T-helper 1 cell (primary cell): ENCODE measurements at places on chromosomes 12 and 14.
A peak's percentile ranks its signal among the peaks of the same experiment; 100 is the strongest.

DNA sequence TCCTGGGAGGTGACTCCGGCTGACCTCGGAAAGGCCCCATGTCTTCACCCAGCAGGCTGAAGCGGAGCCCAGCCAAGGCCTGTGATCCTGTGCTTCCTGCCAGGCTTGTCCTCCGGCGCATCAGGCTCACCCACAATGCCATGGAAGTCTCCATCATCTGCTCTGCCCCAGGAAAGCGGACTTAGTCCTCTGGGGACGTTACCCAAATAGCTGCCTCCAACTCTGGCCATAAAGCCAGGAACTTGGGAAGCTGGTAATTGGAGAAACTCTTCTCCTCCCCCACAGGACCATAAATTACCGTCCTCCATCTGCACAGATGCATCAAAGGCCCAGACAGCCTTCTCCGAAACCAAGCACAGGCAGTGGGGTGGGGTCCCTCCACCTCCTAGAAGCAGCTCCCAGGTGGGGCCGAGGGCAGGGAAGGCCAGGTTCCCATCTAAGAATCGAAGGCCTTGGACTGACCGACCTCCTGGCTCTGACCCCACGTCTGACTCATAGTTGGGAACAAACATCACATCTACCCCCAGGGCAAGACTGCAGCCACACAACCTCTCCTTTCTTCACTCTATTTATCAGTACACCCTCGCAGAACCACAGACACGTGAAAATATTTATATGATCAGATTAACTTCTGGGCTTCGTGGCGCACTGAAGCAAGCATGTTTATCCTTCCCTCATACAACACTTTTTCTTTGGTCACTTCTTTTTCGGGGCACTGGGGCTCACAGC lies 56.4 kb downstream of the PITPNM2 start:
- no peak for DNase-seq

DNA sequence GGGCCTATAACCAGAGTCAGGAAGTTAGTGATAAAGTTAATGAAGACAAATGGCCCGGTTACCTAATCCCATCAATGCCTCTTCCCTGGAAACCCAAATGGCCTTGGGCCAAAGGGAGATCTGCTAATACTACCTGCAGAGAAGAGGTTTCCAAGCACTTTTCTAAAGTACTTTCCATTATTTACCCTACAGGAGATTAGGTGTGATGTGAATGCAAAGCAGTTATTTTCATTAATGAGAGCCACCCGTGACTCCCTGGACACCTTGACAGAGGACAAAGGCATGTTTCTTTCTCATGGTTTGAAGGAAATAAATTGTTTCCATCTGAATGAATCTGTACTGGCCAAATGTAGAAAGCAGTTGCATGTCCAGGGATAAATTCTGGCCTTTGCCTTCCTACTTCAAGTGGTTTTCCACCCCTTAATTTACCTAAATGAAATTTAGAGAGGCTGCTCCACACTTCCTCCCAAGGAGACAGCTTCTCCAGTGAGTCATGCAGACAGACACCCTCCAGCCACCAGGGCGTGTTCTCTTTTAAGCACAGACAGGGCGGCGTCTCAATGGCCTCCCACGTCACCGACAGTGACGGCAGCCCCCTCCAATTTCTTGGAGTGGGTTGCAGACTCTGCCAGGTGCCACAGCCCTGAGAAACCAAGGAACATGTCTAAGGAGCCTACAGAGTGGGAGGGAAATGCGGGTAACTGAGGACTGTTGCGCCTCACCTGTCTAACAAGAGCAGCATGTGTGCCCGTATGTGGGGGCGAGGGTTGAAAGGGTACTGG lies 43.9 kb upstream of the GNPNAT1 start:
- no peak for DNase-seq

GRCh38 chr12:68403711-68404110 lies 71.5 kb upstream of the MDM1 start:
- no peak for DNase-seq

DNA sequence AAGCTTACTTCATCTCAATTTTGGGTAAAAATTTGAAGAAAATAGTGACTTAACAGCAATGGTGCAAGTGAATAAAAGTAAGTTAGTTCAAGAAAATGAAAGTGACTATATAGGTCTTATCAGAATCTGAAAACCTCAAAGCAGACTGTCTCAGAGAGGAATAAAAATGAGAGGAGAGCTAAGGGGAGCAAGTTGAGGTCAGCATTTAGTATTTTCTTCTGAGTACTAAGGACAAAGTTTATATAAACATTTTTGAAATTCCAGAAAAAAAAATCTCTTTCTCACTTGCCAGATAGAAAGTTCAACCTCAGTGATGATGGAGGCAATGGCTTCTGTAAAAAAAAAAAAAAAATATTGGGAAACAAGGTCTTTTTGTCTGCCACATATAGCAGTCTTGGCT lies 414.1 kb downstream of the NPAS3 start:
- no peak for DNase-seq

DNA sequence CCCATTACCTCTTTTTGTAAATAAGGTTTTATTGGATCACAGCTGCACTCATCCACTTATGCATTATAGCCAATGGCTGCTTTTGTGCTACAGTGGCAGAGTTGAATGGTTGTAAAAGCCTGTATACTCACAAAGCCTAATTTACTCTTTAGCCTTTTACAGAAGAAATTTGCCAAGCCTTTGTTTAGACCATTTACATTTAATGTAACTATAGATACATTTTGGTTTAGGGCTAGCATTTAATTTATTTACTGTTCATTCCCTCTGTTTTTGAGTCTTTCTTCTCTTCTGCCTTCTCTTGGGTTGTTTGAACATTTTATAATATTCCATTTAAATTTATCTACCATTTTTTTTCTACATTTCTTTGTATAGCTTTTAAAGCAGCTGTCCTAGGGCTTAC lies 217.1 kb upstream of the AMIGO2 start:
- DNase-seq: no peak

- peak; percentile 14 for DNase-seq
Observed at GRCh38 chr12:98424726-98425401, 90.5 kb upstream of the TMPO start.

DNA sequence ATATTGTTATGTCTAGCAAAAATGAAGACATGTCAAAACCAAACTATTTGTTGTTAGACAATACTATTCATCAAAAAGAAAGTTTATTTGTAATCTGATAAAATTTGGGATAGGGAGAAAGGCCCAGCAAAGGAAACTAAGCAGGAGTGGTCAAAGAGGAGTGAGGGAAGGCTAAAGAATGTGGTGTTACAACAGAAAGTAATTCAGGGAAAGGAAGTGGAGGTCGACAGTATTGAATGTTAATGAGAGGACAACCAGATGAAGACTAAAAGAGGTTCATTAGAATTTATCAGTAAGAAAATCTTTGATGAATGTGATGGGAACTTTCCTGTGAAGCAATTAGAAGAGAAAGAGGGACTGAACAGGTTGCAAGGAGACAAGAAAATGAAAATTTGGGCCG lies 33.9 kb downstream of the PLCZ1 start:
- DNase-seq: no peak

GRCh38 chr14:60651086-60651795 lies 2.0 kb upstream of the SIX1 start:
- DNase-seq: no peak

GRCh38 chr12:55362675-55363074 lies at the start of gene OR6C75:
OR6C75 (plus strand) TSS chr12:55362975; CDS start chr12:55365111, 2,136 bp downstream.
- DNase-seq: no peak

- no peak for DNase-seq
Observed at GRCh38 chr14:33968722-33969121, 17.8 kb upstream of the EGLN3 start.

GRCh38 chr12:26001530-26001929 lies 43.0 kb downstream of the RASSF8 start:
- no peak for DNase-seq

DNA sequence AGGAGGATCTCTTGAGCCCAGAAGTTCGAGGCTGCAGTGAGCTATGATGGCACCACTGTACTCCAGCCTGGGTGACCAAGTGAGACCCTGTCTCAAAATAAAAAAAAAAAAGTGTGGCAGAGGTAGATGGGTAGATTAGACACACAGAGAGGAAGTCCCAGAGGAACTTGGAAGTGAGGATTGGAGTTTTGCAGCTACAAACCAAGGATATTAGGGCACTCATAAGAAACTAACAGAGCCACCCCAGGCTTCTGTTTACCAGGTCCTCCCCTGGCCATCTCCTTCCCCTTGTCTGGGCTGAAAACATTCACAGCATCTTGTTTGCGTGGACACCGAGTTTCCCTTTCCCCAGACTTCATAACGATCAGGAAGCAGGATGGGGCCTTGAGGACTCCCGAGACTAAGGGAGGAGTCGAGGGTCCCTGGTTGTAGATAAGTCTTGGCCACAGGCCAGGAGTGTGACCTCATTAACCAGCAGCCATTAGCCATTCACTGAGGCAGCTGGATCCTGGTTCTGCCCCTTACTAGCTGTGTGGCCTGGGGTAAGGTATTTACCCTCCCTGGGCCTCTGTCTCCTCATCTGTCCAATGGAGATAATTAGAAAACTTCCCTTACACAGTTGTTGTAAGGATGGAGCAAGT lies 2.1 kb downstream of the MAP1LC3B2 start:
- DNase-seq: no peak

GRCh38 chr12:120249875-120250795 lies 15.4 kb downstream of the PXN start:
- DNase-seq: peak; percentile 15

GRCh38 chr14:55625481-55625880 lies 45.5 kb downstream of the KTN1 start:
- no peak for DNase-seq

GRCh38 chr14:29454026-29454693 lies 473.5 kb downstream of the PRKD1 start:
- DNase-seq: no peak

DNA sequence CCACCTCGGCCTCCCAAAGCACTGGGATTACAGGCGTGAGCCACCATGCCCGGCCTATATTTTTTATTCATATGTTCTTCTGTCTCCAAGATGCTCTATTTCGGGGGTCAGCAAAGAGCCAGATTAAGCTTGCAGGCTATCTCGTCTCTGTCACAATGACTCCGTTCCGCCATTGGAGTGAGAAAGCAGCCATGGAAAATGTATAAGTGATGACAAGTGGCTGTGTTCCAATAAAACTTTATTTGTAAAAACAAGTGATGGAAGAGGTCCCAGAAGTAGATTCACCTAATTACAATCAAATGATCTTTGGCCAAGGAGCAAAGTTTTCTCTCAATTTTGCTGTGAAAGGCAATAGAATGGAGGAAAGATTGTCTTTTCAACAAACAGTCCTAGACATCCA lies 342.6 kb downstream of the MED13L start:
- DNase-seq: no peak

- DNase-seq: peak; percentile 47
Observed at GRCh38 chr12:121697093-121697698, 15.4 kb upstream of the TMEM120B start.

DNA sequence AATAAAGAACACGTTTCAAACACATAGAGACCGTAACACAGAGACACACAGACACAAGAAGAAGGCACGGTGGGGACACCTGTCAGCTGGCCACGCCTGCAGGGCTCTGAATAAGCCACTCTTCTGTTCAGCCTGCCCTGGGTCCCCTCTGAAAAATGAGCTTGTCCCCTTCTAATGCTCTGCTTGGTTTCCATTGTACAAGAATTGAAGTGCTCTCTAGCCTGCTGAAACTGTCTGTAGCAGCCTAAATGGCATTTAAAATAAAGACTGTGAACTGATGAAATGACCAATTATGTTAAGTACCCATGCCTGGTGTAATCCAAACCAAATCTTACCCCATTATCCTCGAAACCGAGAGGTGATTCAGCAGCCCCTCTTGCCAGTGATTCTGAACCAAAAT lies 139.8 kb downstream of the FOXN3 start:
- no peak for DNase-seq

DNA sequence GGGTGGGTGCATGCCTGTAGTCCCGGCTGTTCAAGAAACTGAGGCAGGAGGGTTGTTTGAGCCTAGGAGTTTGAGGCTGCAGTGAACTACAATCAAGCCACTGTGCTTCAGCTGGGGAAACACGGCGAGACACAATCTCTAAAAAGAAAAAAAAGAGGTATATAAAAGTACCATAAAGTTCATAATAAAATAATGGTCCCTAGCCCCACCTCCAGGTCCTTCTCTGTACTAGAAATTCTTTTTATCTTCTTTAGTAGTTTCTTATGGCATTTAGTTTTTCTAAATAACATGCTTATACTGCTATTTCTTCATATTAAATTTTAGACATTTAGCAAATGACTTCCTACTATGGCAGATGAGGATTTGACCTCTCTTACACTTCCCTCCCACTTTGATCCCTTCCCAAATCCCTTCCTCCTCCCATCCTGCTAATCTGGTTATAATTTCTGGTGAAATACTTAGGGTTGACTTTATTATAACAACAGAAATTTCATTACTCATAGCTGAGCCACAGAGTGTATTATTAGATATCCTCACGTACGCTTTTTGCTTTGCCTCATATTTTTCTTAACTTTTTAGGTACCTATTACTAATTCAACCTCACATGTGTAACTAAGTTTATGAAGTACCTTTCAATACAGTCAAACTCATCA lies 94.7 kb downstream of the SLC41A2 start:
- DNase-seq: no peak

DNA sequence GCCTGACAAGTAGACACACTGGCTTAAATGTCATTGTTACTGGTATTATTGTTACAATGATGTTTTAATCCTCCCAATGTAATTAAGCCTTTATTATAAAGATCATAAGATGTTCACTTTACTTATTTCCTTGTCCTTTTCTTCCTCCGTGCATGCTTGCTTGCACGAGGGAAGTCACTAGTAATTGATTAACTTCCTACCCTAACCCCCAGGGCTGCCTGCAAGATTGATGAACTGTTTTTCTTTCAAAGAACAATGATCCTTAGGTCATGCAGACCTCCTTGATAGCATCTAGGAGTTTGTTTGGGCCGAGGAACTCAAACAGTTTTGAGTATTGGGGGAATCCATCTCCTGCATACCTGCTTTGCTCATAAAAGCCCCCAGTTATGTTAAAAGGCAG lies 43.0 kb downstream of the GLRX5 start:
- DNase-seq: no peak

- DNase-seq: no peak
Observed at GRCh38 chr12:106429043-106429552, 71.5 kb downstream of the POLR3B start.

DNA sequence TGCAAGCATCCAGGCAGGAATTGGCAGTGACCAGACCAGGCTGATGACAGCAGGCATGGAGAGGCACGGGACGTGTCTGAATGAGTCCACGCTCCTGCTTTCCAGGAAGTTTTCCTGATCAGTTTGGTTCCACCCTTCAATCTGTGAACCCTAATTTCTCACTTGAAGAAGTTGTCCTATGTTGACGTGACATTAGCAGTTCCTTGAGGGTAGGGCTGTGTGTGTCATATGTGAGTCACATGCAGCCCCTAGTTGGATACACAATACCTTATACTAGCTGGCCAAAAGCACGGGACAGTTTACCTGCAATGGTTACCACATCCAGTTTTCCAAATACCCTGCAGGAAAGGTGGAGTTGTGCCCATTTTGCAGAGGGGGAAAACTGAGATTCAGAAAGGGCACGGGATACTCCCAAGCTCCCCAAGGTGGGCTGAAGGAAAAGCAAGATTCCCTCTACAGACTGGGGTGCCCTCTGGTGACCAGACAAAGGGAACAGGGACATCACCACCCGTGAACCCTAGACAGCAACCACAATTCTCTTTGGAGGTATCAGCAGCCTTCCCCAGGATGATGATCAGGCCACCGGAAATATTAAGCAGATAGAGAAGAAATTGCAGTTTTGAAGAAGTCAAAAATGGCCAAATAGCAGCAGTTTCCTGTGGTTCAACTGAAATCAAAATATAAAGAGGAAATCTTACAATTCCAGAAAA lies 194.5 kb downstream of the PHETA1 start:
- DNase-seq: no peak
